ENCODE measurements at places on chromosomes 16 and 17.

DNA sequence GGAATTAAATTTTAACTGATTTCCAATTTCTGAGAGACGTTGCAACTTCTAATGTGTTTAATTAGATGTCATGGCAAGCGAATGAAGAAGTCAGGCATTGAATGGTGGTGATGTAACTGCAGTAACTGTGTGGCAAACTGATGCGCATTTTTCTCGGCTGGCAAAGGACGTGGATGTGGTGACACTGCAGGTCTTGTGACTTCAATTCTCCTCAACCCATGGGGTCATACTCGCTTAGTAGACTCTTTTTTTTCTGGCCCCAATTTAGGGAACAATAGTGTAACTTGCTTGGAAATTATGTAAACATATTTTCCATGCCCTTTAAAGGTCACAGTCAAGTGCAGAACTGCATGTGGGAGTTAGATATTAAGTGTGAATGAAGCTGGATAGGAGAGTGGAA is 1.9 kb upstream of the FAM20A start:
- no peak for DNase-seq

GRCh38 chr16:624526-625070 is 6.2 kb upstream of the WFIKKN1 start:
- no peak for DNase-seq

DNA sequence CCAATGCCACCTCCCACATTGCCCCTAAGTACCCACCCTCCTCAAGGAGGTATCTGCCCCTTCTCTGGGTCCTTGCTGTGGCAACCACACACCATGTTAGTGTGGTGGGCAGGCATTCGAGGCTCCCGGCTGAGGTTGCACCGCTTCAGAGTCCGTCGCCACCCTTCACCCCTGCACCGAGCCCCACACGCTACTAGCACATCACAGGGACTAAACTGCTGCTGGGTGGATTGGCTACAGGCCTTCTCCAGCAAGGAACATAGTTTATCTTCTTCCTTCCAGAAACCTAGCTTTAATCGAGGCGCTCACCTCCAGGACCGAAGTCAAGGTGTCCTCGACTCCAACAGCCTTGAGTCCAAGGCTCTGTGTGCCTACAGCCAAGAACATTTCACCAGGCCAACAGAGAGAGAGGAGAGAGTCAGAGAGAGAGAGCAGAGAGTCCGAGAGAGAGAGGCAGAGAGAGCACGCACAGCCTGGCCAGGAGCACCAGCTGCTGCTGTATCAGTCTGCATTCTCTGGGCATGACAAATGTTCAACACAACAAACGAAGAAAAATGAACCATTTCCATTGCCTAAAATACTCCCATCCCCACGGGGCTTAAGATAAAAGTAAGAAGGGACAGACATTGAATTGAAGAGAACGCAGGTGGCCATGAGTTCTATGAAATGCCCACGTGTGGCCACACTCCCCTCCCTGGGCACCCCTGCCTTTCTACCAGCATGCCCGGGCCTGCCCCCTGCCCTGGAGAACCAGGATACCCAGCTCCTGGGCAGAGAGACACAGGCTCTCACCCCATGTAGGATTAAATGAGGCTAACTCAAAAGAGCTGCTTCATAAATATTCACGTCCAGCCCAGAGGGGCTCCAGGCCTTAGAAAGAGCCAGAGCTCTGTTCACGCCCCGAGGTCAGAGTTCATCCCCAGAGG is 94.9 kb downstream of the RBFOX3 start:
- DNase-seq = no peak

- no peak for DNase-seq
Observed at GRCh38 chr17:48549281-48549630, 4.3 kb upstream of the HOXB2 start.

GRCh38 chr16:28585674-28586073 is 11.2 kb downstream of the SULT1A2 start:
- DNase-seq = no peak

DNA sequence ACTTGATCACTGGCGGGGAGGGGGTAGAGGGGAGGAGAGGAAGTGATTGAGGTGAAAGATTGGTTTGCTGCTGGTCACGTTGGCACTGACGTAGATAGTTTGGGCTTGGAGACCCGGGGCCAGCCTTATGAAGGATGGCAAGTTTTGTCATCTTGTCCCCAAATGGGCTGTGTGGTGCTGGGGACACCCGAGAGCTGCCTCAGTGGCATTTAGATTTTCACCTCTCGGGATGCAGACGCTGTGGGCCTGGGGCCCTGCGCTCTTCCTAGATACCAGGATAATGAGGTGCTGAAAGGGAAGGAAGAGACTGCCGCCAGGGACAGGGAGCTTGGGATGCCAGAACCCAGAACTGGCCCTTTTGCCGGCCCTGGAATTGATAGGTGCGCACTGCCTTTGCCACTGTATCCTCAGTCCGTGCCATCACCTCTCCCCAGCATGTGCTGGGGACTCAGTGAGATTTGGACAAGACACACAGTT is 1.4 kb upstream of the SOCS3 start:
- no peak for DNase-seq

DNA sequence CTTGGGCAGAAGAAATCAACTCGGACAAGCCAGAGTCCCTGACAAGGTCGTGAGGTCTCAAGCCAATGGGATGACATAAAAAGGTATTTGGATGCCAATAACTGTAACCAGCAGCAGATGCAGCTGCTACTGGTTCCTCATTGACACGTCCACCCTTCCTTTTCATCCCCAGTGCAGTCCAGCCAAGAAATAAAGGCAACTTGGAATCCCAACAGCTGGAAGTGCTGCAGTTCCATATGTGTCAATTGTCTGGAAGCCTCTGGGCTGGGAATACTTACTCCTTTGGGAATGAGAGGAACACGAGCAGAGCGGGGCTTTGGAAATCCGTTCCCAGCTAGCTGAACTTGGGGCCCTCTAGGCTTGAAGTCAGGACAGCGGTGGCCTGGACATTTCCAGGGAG is 360.4 kb upstream of the ZFHX3 start:
- DNase-seq = no peak

DNA sequence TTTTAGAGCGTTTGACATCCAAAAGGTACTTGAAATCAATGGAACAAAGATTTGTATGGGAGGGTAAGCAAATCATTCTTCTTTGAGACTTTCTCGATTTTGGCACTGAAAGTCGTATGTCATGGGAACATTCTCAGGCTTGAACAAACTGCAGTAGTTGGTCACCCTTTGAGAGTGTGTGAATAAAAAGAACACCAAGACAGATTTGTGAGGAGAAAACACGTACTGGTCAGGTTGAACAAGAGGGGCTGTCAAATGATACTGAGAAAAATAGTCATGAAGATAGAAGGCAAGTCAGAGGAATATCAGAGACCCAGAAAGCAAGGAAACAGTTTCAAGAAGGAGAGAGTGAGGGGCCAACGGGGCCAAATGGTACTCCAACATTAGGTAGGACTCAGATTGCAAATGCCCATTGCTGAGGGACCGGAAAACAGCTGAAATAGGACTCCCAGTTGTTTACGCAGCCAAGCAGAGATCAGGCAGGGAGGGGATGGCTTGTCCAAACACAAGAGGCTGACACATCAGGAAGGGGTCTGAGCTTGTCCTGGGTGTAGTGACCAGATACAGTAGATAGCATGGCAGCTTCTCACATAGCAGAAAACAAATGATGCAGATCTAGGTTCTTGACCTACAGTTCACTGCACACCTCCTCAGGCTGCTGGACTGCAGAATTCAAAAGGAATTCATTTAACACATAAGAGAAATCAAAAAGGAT is 74.5 kb upstream of the MYOCD start:
- DNase-seq = no peak

DNA sequence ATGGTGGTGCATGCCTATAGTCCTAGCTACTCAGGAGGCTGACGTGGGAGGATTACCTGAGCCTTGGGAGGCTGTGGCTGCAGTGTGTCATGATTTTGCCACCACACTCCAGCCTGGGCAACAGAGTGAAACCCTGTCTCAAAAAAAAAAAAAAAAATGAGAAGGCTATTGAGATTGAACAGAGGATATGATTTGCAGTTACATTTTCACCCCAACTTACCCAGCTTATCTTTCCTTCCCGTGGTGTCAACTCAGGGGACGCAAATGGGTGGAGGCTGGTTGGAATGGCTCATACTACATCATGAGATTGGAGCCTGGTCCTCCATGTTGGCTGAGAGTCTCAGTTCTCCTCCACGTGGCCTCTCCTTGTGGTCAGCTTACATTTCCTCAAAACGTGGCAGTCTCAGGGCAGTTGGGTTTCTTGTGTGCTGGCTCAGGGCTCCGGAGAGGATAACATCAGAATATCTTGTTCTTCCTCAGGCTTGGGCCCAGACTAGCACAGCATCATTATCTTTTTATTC is 17.2 kb upstream of the NSMCE1 start:
- no peak for DNase-seq

DNA sequence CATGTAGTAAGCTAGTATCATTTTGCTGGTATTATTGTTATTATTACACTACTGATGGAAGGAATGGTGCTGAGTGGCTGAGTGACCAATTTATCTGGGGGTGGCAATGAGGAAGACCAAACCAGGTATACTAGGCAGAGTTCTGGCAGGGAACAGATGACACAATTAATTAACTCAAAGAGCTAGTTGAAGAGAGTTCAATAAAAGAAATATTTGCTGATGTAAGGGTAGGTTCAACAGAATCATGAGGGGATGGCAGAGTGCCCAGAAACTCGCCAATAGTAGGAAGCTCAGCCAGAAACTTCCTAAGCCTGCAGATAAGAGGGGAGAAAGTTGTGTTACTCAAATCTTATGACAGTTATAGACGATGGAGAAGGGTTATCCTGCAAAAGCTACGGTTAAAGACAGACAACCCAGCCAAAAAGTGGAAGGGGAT is 352.5 kb downstream of the KCNJ2 start:
- DNase-seq = no peak

DNA sequence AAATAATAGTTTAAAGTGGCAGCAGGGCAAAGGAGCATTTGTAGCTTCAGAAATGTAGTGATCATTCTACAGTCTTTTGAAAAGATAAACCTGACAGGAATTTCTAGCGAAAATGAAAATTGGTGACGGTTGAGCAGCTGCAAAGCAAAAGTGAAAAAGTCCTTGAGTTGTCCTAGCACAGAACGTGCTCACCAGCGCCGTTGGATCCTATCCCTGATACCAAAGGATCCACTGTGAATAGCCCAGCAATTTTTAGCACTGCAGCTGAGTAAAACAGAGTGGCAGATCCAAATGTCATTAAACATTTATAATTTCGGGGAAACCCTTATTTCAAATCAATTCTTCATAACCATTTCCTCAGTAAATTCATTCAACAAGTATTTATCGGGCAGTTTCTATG is 453.8 kb upstream of the HSBP1 start:
- no peak for DNase-seq

DNA sequence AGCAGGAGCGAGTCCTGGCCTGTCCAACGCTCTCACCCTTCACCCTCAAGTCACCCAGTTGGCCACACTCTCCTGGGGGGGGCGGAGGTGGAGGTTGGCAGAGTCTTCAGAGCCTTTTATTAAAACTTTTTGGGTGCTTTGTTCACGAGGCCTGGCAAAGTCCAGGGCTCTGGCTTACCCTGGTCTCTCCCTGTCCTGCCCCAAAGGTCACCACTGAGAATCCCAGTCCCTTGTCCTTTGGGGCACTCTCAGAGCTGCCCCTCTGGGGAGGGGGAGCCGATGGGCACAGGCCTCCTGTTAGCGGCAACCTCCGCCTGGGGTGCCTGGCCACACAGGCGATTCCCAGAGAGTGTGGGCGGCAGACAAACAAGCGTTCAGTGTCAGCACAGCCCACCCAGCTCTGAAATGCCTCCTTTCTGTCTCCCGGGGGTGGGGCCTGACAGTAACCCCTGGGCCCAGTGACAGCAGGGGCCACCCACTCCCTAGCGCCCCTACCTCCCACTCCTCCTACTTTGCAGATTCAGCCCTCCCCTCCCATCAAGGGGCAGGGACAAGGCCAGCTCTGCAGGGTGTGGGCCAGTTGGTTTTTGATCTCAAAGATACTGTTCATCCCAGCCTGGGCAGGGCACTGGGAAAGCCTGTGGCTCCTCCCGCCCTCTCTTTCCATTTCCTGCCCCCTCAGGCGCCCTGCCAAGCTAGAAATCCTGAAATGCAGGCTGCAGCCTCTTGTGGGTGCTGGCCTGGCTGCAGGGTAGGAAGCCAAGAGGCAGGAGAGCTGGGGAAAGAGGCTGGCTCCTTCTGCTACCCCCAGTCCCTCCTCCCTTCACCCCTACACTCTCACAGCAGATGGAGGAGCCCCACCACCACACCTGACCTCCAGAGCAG is 36.6 kb upstream of the EMP2 start:
- no peak for DNase-seq

- no peak for DNase-seq
Observed at GRCh38 chr17:16995930-16996329, 24.0 kb upstream of the TNFRSF13B start.

- DNase-seq = no peak
Observed at GRCh38 chr16:48503779-48504178, 106.2 kb downstream of the N4BP1 start.

DNA sequence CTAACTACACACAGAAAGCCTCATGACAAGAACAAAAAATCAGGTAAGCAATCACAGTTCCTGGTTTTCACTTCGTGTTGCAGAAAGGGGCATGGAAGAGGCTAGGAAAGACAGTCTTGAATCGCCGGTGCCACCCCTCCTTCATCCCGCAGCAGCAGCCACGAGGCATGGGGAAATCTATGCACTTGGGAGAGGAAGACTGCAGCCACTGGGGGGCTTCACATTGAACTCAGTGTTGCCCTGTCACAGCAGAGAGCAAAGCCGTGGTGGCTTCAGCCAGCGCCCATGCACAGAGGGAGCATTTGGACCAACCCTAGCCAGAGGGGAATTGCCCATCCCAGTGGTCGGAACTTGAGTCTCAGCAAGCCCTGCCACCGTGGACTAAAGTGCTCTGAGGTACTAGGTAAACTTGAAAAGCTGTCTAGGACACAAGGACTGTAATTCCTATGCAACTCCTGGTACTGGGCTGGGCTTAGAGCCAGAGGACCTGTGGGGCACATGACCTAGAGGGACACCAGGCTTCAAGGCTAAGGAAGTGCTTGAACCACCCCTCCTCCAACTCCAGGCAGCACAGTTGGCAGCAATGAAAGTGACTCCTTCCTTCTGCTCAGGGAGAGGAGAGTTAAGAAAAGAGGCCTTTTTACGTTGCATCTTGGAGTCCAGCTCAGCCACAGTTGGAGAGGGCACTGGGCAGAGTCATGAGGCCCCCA is 35.2 kb upstream of the ATP2C2 start:
- no peak for DNase-seq

DNA sequence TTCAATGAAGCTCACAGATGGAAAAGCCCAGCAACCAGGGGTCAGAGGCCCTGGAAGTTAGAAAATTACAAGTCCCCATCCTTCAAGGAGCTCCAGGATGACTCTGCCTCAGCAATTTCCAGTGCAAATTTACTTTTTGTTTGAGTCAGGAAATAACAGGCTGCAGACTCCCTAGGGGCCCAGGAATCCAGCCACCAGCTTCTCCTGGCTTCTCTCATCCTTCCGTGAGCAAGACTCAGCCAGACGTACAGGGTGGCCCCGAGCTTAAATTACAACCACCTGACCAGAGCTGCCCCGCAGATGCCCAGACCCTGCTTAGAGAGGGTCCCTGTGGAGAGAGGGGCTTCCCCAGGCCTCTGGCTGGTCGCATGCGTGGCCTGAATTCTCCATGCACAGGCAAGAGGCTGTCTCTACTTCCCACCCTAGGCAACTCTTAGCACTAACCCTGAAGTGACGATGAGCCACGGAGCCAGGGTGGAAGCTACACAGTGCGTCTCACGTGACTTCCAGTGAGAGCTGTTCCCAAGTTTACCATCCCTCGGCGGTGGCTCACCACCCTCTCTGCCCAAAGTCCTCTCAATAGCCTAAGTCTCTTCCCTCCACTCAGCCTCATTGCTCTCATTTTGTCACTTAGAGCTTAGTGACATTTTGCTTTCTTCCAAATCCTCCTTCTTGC is 27.1 kb downstream of the GPR142 start:
- DNase-seq = no peak

GRCh38 chr17:58181796-58182195 is 10.7 kb upstream of the EPX start:
- no peak for DNase-seq

All from T-helper 1 cell (primary cell).